Hindlimb muscle (tissue), 1 donor: ENCODE measurements at places on chromosomes 1 and 21. TPM values are rescaled to one million over a fixed set of nuclear protein-coding genes. Genes with fewer than 3 reads are reported as not detected.

The CBR1 gene
- polyA plus RNA-seq, result 23.1 TPM

The TMEM81 gene
- polyA plus RNA-seq, result 1.7 TPM

The ADIPOR1 gene
- 62.7 TPM for polyA plus RNA-seq

The RGS1 gene
- 11.9 TPM for polyA plus RNA-seq

The RNF187 gene
- 57.5 TPM for polyA plus RNA-seq

The KRTAP19-3 gene
- polyA plus RNA-seq, result not detected

The TCP10L gene
- polyA plus RNA-seq, result 1.6 TPM

The CD53 gene
- 12.5 TPM for polyA plus RNA-seq

The KMO gene
- polyA plus RNA-seq, result 0.54 TPM

The GPR153 gene
- polyA plus RNA-seq, result 23.4 TPM

- DNase-seq, result no peak
Observed at GRCh38 chr1:192914696-192915095, 105.9 kb downstream of the RGS2 start.

DNA sequence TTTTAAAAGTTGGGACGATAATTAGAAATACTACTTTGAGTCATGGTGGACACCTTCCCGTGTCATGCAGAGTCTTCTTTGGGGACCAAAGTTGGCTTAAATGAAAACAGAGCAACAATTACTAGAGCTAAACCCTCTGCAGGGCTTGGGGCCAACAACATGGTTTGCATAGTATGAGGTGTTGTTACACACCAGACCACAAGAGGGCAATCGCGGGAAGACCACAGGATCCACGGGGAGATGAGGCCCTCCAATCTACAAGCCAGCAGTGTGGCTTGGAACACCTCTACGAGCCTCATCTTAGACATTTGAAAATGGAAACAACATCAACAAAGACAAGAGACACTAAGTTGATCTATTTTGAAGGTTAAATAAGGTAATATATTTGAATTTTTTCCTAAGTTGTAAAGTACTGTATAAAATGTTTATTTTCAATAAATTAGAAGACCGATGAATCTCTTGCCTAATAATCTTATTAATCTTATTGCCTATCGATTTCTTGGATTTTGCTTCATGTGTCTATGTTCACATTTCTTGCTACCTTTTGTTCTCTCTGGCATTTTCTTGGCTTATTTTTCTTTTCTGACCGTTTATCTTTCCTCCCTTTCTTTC, 8.2 kb upstream of the SMCP start:
- DNase-seq, result peak; percentile 46

- DNase-seq, result no peak
Observed at GRCh38 chr1:25206201-25206600, 26.1 kb downstream of the SYF2 start.

DNA sequence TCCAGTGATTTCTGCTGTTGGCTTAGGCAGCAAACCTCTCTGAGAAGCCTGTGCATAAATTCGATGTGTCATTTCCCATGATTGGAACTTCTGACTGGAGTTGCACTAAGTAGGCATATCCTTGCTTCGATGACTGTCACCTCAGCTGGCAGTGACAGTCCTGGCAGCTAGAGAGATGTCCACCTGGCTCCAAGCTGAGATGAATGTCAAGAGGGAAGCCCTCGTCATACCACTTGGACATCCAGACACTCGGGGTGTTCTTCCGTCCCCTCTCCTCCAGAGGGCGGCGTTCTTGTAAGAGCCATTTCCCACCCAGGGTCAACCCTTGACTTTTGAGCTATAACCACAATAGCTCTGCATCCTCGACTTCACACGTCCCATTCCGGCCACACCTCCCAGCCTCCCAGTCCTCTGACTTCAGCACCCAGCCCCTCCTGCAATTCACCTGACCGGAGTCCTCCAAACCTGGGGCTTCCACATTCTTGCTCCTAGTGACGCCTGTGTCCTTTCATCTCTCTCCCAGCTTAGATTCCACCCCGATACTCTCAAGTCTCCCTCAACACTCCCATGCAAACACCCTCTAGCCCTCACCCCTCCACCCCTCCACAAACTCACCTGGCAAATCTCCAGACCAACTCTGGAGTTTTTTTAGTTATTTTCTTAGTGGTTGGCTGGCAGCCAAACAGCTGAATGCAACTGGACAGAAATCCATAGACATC, 17.3 kb downstream of the CA6 start:
- DNase-seq, result no peak

DNA sequence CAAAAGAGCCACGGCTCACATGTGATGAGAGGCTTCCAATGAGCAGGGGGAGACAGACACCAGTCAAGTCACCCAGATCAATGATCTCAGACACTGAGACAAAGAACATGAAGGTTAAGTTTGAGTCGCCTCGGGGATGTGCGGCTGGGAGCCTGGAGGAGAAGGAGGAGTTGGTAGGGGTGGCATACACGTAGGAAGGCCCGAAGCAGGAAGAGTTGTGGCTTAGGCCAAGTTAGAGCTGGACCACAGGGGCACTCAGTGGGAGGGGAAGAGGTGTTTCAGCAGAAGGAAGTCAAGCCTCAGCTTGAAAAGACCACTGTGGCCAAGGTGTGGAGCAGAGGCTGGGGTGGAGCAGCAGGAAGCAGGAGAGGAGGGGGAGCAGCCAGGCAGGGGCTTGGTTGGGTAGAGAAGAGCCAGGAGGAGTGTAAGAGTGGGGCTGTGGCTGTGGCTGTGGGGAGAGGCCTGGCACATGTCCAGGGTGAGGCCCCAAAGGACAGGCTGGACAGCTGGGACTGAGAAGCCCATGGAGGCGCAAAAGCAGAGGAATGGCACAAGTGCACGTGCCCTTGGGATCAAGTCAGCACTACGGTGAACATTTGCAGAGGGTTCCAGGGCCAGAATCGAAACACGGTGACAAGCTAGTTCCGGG, 27.6 kb downstream of the CTNNBIP1 start:
- DNase-seq, result no peak

DNA sequence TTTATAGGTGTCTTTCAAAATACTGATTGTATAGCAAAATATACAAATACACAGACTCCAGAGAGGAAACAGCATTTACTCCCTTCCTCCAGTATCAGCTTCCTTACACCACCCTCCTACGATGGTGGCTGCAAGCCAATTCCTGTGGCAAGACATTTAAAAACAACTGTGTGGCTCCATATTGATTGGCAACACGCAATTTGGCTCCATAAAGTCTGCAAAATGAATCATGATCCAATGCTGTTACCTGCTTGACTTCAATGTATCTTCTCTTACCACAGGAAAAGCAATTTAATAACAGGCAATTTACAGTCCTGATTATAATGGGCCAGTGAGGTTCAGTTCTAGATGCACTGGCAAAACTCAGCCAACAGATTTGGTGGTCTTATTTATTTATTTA, 19.7 kb upstream of the ATP6V1G3 start:
- no peak for DNase-seq

- DNase-seq, result peak; percentile 79
Observed at GRCh38 chr1:3186526-3186921, 117.5 kb downstream of the PRDM16 start.

DNA sequence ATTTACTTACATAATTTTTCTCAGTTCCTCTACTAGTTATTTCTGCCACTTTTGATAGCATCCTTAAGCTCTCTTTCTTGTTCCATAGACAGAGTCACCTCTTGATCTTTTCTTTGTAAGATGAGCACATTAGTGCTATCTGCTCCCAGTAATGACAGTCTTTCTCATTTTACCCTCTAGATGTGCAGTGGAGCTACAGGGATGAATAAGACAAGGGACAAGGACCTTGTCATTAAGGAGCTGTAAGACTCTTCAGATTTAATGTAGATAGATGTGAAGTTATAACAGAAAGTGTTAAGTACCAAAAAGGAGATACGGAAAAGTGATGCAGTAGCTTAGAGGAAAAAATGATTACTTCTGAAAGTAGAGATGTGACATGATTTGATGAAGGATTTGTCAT, 20.4 kb downstream of the SCP2 start:
- no peak for DNase-seq

DNA sequence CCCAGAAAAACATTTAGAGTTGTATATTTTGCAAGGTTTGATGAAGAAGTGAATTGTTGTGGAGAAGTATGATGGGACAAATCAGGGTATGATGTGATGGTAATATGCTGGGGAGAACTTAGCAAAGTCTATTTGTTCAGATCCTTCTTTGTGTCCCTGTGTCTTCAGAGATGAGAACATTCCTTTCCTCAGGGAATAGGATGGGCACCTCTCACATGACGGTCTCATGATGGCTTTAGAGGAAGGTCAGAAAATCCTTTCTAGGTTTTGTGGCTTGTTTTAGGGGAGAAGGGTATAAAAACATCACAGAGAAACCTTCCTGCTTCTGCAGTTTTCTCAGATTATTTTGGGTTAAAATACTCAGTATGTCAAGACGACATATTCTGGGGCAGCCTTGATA, 171.3 kb upstream of the NRIP1 start:
- no peak for DNase-seq

GRCh38 chr1:214700437-214700836, 97.4 kb downstream of the CENPF start:
- DNase-seq, result no peak

GRCh38 chr1:55358581-55358980, 143.4 kb upstream of the USP24 start:
- DNase-seq, result no peak

- no peak for DNase-seq
Observed at GRCh38 chr1:9766759-9767442, 56.9 kb downstream of the CLSTN1 start.

GRCh38 chr1:88740784-88741183, 56.7 kb downstream of the PKN2 start:
- DNase-seq, result no peak

GRCh38 chr1:119703666-119704450, 7.9 kb upstream of the PHGDH start:
- DNase-seq, result no peak

- DNase-seq, result peak; percentile 50
Observed at GRCh38 chr1:23930861-23931490, 17.8 kb upstream of the CNR2 start.

DNA sequence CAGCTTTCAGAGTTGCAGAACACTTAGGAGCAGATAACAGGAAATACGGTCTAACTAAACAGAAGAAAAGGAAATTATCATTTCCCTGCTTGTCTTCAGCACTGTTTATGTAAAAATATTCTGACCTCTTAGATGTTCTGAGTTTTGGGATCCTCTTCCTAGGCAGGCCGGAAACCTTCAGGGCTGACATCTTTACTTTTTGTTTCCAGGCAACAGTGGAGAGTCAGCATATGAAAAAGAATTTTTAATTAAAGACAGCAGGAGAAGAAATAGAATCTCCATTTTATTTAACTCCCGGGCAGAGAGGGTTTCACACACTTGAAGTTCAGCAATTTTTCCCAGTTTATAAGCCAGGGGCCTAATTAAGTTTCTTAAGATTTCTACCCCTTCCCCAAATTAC, 5.1 kb upstream of the RIPPLY3 start:
- DNase-seq, result no peak

- no peak for DNase-seq
Observed at GRCh38 chr1:117092594-117092993, 29.0 kb downstream of the TRIM45 start.

DNA sequence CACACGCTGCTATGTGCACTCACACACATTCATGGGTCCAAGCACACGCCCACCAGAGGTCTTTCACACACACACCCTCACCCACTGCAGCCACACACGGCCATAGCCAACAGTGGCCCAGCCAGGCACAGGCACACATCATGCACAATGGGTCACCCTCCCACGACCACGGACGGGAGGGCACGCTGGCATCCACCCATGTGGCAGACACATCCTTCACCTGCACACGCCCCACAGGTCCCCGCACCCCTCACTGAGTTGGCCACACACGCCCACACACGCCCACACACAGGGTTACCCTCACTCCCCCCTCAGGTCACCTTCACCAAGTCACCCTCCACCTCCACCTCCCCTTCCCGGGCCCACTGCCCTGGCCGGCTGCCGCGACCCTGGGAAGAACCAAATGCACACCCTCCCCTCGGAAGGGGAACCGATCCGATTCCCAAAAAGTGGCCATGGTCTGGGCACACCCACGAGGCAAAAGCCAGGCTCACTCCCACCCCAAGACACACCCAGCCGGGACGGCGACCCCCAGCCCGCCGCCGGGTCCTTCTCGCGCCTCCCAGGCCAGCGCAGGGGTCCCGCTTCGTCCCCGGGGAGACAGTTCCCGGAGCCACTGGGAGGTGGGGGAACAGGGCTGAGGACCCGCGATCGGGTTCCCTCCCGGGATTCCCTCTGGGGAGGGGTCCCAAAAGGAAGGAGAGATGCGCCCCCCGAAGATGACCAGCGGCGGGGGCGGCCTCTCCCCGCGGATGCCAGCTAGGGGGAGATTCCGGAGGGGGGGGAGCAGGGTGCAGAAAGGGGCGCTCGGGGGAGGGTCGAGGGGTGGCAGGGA, 860 bp downstream of the SDC3 start:
- DNase-seq, result no peak

GRCh38 chr1:6399294-6399693, 5.7 kb upstream of the ACOT7 start:
- DNase-seq, result no peak

DNA sequence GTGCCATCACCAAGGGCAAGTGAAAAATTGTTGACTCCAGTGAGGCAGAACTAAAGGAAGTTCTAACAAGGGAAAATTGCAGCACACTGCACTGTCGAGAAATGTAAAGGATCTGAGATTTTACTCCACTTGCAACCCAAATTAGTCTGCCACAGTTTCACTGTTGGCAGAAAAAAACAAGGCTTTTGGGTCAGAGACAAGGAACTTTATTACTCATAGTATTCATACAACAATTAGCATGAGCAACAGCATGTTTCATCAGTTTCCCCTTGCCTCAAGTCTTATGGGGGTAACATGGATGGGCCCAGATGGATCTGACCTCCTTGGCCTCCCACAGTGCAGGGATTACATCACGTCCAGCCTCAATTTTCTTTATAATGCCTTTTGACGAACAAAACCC, 125.3 kb downstream of the LTN1 start:
- DNase-seq, result no peak
